ENCODE measurements at places on chromosomes 7 and 10.

GRCh38 chr10:27153845-27154193 is 365 bp downstream of the YME1L1 start:
- peak; percentile 21 for DNase-seq

- no peak for DNase-seq
Observed at GRCh38 chr10:63593576-63593975, 72.4 kb downstream of the REEP3 start.

- no peak for DNase-seq
Observed at GRCh38 chr10:61084493-61084892, 140.5 kb upstream of the RHOBTB1 start.

- peak; percentile 78 for DNase-seq
Observed at GRCh38 chr7:143263266-143264195, at the start of gene GSTK1. Gene GSTK1, plus strand, starts transcription at chr7:143263441. Its CDS starts 73 bp downstream, at chr7:143263514.

DNA sequence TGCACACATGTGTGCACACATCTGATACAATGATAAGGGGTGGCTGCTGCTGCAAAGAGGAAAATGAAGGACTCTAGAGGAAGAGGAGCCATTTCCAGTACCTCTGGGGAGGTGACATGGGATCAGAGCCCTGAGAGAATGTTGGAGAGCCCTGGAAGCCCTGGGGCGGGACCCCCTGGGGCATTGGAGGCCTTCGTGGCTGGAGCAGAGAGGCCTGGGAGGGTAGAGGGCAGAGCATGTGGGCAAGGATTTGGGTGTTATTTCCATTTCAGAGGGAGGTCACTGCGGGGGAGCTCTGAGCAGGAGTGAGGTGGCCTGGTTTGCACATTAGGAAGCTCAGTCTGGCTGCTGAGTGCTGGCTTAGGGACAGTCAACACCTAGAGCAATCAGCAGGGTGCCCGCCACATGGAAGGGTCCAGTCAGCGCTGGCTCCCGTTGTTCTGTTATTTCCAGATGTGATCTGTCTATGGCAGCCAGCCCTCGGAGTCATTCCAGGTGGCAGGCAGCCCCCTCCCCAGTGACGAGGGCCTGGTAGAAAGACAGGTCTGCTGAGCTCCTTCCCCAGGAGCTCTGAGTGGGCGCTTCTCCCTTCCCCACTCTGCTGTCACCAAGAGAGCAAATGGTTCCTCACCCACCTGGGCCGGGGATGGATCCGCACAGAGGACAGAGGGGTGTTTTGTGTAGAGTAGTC is 24.1 kb upstream of the BTBD16 start:
- no peak for DNase-seq

GRCh38 chr7:11491811-11492210 is 340.2 kb downstream of the THSD7A start:
- DNase-seq, result no peak

DNA sequence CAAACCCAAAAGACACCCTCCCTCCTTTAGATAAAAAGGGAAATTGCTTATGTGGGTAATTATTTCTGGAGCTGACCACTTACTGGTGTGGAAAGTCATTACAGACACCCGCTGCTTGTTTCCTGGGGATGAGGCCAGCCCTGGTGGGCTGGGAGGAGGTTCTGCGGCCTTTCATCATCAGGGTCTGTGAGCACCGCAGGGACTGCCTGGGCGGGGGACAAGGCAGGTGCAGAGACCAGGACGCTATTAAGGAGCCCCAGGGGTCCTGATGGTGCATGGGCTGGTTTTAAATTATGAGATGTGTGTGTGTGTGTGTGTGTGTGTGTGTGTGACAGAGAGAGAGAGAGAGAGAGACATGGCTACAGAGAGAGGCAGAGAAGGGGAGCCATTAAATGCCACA is 171.2 kb downstream of the DNAJB6 start:
- no peak for DNase-seq

DNA sequence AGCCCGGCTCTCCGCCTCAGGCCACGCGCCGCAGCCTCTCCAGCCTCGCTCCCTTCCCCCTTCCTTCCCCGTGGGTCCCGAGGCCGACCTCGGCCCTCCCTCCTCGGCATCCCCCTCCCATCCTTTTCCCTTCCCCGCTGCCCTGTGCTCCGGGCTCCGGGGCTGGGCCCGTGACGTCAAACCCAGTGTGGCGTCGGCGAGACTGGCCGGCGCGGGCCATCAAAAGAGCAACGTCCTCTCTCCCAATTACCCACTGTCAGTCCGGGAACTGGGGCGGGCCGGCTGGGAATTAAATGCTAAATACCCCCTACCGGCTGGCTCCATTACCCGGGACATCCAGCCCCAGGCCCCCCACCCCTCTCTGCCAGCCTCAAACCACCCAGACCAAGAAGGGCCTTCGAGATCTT is 2.6 kb upstream of the GATA3 start:
- DNase-seq, result no peak

DNA sequence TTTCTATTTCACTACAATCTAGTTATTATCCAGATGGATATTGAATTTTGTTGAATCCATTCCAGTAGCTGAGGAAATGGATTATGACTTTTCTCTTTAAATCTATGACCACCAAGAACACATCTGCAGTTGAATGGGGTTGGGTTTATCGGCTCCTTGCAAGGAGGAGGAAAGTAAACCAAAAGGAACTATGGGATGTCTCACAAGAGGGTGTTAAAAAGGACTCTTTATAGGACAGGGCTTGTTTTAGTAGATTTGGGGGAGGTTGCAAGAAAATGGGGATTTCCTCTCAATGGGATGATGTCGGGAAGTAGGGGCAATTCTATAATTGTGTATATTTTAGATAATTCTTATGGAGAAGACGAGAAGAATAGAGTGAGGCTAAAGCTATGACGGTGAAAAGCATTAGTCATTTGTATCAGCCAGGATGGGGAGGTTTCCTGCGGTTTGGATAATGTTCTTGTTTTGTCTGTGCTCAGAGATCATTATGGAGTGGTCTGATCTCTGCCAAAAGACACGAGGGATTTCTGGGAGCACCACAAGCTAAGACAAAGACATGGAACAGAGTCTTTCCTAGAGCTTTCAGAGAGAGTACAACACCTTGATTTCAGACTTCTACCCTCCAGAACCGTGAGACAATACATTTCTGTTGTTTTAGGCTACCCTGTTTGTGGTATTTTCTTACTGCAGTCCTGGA is 5.3 kb upstream of the LRRC61 start:
- DNase-seq, result no peak

- no peak for DNase-seq
Observed at GRCh38 chr10:44068716-44069482, 316.0 kb downstream of the CXCL12 start.

DNA sequence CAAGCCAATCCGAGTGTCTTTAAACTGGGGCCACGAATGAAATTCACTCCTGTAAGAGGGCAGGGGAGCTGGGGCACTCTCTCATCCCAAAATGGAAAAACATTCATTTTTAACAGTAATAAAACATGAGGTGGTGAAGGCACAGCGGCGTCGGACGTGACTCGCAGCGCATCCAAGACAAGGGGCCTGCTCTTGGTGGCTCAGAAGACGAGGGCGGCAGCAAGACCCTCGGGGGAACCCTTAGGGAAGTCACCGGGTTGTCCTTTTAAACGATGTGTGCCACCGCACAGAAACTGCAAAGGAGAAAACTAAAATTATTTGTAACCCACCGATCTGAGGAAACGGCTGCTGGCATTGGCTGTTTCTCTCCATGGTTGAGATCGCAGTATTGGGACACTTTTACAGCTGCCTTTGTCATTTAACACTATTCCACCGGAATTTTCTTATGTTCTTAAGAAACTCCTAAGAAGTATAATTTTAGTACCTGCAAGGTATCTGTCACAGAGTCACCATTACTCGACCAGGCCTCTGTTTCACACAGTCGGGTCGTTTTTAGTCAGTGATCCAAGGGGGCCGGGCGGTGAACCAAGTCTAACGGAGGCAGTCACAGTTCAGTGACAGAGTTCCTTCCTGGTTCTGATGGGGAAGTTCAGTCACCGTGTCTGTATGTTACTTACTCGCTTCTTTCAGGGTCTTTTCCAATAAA is 159.3 kb downstream of the PTPRN2 start:
- no peak for DNase-seq

DNA sequence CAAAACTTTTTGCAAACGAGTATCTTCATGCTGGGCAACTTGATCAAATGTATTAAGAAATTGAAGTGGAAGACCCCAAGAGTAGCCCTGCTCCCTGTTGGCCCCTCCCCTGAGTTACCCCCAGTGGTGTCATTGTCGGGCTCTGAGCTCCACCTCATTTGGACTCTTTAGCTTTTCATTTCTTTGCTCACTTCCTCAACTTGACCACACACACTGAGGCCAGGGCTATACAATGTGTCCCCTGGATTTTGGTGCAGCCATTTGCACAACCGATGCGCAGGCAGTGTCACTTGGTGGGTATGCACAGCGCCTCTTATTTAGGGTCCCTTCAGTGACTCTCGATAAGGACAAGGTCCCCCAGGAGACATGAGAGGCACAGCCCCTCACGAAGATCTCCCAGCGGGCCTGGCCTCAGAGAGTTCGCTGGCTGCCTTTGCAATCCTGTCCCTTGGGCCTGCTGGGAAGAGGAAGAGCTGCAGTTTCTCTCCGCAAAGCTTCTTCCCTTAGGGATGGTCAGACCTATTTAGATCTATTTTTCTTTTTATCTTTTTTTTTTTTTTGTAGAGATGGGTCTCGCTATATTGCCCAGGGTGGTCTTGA is 2.5 kb upstream of the MUC3A start:
- DNase-seq, result no peak

DNA sequence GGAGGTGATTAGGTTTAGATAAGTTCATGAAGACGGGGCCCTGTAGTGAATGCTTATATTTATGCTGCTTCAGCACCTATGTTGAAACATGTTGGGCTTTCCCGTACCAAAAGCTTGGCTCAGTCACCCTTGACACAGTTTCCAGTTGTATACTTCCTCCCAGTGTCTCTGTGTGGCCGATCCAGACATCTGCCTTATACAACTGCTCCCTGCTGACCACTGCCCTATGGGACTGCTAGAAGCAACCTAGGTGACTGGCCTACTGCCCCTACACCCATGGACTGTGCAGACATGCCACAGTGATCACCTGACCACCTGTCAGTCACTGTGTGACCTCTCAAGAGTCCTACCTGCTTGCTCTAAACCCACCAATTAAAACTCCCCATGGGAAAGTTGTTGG is 22.6 kb upstream of the TSPAN13 start:
- no peak for DNase-seq

DNA sequence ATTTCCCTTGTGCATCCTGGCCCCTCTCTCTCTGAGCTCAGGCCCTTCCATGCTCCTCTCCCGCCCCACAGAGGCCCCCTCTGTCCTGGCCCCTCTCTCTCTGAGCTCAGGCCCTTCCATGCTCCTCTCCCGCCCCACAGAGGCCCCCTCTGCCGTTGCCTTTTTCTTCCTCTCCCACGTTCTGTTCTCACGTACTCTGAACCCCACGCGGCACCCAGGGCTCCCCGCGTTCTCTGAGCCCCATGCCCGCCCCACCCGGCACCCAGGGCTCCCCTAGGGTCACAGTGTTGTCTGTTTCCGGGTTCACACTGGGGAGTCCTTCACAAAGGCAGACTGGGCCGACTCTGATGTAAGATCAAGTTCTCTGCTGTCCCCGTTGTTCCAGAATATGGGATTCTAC is 336.8 kb downstream of the DNAJB6 start:
- DNase-seq, result no peak

GRCh38 chr7:135197906-135198655 is 13.2 kb downstream of the WDR91 start:
- no peak for DNase-seq

DNA sequence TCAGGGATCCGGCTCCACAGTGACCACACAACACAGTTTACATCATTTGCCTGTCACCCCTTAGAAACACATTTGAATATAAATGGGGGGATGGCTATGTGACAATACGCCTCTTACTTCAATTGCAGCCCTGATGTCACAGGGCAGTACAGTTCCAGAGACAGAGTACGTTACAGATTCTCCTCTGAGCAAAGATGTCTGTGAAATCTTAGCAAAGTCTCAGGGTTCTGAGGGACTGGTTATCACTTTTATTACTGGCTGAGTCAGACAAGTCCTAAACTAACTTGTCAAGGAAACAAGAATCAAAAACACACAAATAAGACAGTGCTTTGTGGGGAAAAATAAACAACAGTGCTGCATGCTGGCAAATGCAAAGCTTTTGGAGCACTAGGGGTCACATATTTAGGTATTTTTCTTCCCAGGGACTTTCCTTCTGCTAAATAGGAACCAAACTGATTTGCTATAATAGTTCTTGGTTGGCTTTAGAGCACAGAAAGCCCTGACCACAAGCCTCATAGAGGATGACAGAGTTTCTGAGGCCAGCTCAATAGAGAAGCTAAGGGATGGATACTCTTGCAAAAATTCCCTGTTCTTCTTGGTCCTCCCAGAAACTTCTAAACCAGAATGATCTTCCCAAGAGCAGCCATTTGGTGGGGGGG is 501.6 kb downstream of the GRID1 start:
- DNase-seq, result no peak

DNA sequence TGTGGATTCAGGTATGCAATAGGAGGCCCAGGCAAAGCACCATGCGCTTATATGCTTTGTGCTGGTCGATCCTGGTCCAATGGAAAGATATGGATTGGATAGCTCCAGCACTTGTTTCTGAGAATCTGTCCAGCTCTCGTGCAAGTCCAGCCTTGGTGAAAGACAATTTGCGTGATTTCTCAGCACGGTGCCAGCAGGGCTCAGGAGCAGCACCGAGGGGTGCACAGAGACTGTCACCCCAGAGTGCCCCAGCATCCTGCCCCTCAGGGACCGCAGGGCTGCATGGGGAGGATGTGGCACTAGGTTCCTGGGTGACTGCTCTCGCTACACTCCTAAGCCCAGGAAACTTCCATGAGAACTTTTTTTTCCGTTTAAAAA is 225.2 kb downstream of the WDR37 start:
- DNase-seq, result no peak

DNA sequence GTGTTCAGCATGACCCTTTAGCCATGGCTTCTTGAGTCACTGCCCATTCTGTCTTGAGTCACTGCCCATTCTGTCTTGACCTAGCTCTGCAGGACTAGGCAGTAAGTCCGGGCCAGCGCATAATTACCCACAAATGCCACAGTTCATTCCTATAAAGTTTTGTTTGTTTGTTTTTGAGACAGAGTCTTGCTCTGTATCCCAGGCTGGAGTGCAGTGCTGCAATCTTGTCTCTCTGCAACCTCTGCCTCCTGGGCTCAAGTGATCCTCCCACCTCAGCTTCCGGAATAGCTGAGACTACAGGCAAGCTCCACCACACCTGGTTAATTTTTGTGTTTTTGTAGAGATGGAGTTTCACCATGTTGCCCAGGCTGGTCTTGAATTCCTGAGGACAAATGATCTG is 32.7 kb upstream of the TARP start:
- DNase-seq, result peak; percentile 72

Measured in kidney tubule cell (primary cell).